ENCODE measurements at places on chromosomes 5 and 9.

DNA sequence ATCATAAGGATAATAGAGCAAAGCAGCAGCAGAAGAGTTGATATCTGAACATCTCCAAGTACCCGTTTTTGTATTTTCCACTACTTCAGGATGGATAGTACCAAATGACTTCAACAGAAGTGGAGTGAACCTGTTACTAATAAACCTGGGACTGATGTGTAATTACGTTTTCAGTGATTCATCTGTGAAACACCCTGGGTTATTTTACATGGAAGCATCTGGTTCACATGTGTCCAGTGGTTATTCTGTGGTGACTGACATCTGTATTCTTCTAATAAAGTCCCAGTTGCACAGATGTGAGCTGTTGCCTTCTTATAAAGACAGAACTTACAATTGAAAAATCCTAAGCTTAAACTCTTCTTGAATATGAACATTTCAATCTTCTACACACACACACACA, 139.7 kb upstream of the VCAN start:
- DNase-seq: no peak

- DNase-seq: no peak
Measured at GRCh38 chr9:126406075-126406667, 79.5 kb downstream of the MVB12B start.

GRCh38 chr5:42285230-42285629, 138.0 kb upstream of the GHR start:
- DNase-seq: no peak

- DNase-seq: no peak
Measured at GRCh38 chr5:87432460-87432859, 19.7 kb upstream of the CCNH start.

- DNase-seq: no peak
Measured at GRCh38 chr9:110755179-110755578, 86.6 kb downstream of the MUSK start.

Measured in anterior cingulate cortex (tissue), 58 donors.